Stimulated activated CD8-positive, alpha-beta memory T cell treated with anti-CD3 and anti-CD28 coated beads, Interleukin-7, amount 100 ng/mL, for 1 hour (primary cell): ENCODE measurements at places on chromosomes 12 and 14.

DNA sequence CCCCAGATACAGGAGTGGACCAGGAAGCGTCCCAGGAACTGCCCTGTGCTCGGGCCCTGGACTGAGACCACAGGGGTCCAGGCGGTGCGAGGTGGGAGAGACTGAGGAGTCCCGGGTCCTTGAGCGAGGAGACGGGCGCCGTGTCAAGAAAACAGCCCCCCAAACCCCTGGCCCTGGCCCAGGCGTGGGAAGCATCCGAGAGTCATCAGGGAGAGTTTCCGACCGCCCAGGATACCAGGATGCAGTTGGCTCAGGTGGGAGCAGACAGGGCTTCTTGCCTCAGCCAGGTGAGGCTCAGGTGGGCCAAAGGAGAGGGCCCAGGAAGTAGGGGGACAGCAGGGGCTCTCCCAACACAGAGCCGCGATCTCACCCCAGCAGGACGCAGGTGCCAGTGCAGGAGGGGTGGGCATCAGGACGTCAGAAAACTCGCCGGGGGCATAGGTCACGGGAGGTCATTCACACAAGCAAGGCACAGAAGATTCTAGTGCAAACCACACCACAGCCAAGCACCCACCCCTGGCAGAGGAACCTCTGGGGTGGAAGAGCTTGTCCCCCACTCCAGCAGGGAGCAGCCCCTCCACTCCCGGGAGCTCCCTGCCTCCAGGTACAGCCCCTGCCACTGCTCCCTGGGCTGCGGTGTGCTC, 102.5 kb upstream of the EIF5 start:
- DNase-seq, result no peak

DNA sequence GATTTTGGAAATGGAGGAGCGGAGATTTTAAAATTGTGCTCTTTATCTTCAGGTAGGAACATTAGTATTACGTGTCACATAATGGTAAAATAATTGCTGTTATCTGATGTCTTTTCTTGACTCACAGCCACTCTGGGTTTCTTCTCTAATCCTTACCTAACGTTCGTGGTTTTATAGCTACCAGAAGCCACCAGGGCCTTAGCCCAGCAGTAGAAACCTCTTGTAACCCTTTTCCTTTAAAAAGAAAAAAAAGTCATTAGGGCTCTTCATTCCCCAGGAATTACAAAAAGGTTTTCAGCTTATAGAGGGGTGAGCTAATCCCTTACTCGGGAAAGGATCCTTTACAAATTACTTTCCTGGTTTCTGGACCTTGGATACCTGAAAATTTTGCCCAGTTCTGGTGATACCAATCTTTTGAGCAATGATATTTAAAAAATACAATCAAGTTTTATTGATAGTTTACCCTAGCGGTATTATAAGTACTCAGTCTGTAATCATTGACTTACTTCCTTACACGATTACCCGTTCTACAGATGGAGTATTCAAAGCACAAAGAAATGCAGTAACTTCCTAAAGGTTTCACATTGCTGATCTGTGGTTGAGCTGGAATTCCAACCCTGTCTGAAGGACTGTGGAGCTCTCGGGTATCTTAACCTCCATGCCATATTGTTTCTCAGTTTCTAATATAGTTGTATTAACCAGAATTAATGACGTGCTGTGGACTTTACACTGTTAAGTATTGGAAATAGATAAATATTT, 1.6 kb downstream of the GABARAPL1 start:
- no peak for DNase-seq

DNA sequence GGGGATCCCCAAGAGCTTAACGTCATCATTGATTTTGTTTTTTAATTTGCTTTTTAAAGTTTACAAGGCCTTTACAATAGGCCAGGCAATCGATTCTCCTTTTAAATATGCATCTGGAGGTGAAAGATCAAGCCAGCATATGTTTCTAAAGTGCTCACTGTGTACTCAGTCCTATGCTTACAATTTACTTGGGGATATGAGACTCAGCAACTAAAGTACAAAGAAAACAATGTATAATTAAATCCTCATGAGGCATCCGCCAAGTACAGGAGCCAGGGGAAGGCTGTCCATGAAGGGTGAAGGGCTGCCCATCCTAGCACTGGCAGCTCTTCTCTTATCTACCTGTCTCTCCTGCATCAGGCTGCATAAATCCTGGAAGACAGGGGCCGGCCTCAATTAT, 11.8 kb downstream of the CCDC92 start:
- DNase-seq, result no peak

DNA sequence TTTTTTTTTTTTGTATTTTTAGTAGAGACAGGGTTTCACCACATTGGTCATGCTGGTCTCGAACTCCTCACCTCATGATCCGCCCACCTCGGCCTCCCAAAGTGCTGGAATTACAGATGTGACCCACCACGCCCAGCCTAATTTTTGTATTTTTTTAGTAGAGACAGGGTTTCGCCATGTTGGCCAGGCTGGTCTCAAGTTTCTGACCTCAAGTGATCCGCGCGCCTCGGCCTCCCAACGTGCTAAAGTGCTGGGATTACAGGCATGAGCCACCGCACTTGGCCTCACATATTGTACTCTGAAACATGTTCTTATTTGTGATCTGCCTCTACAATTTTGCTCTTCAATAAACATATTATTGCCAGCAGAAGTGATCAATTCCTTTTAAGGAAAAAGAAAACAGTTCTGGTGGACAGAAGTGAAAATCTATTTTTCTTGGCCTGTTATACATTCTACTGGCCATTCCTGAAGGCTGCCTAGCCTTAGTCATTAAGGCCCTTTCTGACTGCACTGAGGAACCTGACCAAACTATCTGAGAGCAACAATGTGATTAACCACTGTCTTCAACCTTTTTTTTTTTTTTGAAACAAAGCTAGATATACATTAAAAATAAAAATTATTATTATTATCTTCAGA, 36.1 kb downstream of the SNX6 start:
- no peak for DNase-seq

GRCh38 chr14:105300542-105301102, at the start of gene BRF1:
TSS of gene BRF1 (minus strand) at chr14:105301001. CDS start at chr14:105300629, 372 bp downstream.
- peak; percentile 92 for DNase-seq

DNA sequence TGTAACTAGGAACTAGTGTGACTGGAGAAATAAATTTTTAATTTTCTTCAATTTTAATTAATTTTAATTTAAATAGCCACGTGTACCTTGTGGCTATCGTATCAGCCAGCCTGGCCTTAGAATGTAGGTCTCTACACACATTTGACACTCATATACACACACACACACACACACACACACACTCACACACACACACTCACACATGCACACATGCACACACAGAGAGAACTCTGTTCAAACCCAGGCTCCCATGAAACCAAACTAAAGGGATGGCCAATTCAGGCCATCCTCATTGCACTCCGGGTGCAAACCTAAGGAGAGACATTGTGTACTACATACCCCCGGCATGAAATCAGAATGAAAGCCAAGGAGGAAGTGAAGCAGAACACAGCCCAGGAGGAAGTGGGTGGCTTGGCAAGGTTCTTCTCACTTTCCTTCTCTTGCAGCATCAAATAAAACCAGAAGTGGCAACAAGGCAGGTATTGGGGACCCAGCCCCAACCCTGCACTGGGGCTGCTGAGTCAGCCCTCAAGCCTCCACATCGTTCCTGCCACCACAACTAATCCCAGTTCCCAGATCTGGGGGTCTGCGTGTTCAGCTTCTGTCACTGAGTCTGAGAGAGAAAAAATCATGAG, 26.2 kb upstream of the CHPT1 start:
- no peak for DNase-seq

GRCh38 chr14:104827177-104828055, 26.5 kb downstream of the ZBTB42 start:
- no peak for DNase-seq

DNA sequence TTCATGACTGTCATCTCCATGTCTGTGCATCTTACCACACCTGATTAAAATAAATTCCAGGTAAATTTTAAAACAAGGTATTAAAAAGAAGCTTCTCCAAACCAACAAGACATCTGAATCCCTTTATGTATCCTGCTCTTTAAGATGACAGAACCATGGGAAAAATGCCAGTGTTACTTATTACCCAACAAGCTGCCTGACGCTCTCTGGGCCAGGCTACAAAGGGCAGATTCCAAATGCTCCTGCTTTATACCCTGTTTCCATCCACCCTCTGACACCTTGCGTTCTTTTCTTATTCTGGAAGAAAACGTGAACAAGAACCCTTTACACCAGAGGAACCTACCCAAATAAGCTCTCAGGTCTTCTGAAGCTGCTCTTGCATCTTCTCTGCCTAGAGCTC, 70.7 kb downstream of the SLC8A3 start:
- DNase-seq, result no peak

DNA sequence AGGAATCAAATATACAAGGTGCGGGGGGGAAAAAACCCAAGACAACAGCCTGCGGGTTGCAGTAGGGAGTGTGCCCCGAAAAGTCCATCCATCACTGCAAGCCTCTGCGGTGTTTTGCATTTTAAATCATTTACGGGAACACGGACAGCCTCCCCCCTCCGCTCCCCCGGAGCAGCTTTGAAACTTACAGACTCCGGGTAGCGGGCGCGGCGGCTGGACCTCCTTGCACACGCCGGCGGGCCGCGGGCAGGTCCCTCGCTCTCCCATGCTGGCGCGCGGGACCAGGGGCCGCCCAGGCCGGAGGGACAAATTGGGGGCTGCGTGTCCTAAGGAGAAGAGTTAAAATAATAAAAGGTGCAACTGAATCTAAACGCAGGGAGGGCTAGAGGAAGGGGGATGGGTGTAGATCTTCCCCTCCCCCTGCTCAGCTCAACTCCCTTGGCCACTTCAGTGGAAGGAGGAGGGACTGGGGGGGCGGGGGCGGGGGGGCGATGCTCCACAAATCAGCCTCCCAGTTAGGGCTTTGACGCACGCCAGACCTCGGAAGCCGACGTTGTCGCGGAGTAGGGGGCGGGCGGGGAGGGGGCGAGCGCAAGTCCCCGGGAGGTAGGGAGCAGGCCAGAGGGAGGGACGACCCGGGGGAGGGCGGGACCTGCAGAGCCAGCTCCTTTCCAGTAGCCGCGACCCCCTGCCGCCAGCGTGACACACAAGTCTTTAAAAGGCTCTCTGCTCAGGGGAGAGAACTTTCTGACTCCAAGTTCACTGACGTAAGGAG, at the start of gene KCNJ8:
Gene KCNJ8, minus strand, starts transcription at position 349 of the 775 bp plus-strand sequence. CDS start 1,090 bp downstream, outside the sequence.
- DNase-seq, result no peak

DNA sequence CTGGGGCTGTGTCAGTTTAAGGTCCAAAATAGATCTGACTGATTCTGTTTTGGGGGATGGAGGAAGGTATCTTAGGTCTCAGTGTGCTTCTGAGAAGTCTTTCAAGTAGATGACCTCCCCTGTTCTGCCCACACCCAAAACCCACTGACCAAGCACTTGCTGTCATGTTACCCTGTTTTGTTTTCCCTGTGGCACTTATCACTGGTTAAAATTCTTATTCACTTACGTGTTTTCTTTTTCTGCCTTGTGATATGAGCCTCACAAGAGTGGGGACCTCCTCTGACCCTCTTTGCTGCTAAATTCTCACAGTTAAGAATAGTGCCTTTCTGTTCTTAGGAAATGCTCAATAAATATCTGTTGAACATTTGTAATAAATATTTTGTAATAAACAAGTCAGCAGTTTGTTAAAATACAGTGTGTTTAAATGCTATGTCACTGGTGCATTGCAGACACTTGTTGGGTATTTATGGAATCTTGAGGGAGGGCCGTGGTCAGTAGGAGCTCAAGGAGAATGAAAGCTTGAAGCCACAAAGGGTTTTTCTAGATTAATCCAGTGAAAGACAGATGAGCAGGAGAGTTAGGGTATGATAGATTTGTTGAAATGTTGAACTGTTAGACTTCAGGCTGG, 20.9 kb downstream of the PLEKHA5 start:
- DNase-seq, result no peak

GRCh38 chr14:59100205-59100604, 88.3 kb upstream of the DAAM1 start:
- DNase-seq, result no peak

- DNase-seq, result no peak
These were observed 4.0 kb downstream of the LRP1-AS start for GRCh38 chr12:57143454-57143853.
